Right cardiac atrium (tissue), 5 donors: ENCODE measurements at places on chromosomes 3 and 15.
A peak's percentile ranks its signal among the peaks of the same experiment; 100 is the strongest.

GRCh38 chr15:70375006-70375431 lies 277.3 kb upstream of the TLE3 start:
- DNase-seq, result peak; percentile 70

DNA sequence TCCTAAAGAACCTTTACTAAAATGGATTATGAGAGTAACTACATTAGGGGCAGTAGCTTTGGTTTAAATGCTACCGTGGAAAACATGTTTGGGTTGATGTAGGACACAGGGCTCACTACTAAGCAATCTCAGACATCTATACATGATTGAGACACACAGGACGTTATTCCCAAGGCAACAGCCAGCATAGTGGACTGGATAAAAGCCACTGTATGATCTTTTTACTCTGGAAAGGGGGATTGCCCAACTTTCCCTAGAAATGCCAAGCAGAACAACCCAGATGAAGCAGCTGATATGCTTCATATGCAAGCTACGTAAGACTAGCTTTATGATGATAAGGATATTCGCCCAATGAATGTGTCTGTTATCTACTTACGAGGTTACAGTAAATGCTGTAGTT lies 144.6 kb downstream of the MYO9A start:
- no peak for DNase-seq

GRCh38 chr3:157093096-157093495 lies 66.9 kb downstream of the CCNL1 start:
- DNase-seq, result no peak

DNA sequence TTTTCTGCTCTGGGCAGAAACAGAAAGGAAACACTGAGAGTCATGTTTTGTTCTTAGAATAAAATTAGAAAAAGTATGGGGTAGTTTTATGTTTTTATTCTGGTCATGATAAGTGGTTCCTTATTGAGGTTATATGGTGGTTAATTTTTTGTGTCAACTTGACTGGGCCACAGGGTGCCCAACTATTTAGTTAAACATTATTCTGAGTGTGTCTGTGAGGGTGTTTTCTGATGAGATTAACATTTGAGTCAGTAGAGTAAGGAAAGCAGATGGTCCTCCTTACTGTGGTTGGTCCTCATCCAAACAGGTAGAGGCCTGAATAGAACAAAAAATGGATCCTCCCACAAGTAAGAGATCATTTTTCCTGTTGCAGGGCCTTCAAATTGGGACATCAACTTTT lies 98.9 kb downstream of the C3orf38 start:
- DNase-seq, result no peak

GRCh38 chr3:127535106-127535785 lies 55.3 kb downstream of the TPRA1 start:
- DNase-seq, result no peak

DNA sequence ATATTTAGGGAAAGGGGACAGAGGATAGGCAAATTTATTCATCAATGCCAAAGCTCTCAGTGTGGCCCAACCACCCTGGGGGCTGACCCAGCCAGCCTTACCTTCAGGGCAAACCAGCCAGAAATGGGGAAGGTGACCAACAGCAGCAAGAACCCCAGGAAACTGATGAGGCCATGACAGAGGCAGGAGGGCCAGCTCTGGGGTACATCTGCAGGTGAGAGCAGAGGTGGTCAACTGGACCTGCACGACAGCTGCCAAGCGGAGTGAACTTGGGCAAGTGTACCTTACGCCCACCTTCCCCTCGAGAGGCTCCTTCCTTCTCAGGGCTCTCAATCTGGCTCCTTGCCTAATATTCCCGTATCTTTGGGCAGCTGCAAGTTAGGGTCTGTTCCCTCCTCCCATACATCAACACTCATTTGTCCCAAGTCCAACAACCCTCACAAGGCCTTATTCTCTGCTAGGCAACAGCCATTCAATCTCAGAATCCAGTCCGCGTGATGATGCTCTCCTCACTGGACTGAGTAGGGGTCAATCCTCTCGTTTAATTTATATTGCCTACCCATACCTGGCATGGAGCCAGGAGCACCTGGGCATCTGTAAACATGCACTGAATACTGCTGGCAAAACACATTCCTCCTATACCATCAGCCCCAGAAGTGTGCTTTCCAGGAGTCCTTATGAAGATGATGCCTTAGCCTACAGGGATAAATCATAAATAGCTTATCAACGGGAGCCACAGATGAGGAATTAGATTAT lies 1.7 kb downstream of the STOML1 start:
- no peak for DNase-seq

DNA sequence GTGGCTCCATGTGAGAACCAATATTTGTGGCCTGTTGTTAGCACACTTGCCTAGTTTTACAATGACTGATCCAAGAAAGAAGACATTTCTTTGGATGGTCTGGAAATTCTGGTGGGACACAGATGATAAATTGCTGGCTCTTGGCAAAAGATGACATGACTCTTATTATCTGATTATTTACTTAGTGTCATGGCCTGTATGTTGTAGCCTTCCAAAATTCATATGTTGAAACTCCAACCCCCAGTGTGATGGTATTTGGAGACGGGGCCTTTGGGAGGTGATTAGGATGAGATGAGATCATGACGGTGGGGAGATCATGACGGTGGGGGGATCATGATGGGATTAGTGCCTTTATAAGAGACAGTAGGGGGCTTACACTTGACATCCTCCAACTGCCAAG lies 30.0 kb upstream of the AKAP13 start:
- no peak for DNase-seq

DNA sequence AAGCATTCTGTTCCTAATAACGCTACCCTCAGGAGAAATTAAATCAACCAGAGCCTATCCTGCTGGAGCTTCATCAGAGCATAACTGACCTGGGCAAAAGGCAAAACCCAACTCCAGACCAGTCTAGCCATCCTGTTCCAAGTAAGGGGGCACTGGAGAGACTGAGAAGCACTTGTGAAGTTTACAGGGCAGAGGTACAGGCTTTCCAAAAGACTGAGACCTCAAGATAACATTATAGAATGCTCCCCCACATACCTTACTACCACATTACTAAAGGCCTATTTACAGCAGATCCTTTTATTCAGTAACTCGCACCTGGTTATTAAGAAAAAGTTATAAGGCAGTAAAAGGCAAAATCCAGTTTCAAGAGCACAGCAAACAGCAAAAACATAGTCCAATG lies 35.5 kb downstream of the RFX7 start:
- DNase-seq, result no peak

DNA sequence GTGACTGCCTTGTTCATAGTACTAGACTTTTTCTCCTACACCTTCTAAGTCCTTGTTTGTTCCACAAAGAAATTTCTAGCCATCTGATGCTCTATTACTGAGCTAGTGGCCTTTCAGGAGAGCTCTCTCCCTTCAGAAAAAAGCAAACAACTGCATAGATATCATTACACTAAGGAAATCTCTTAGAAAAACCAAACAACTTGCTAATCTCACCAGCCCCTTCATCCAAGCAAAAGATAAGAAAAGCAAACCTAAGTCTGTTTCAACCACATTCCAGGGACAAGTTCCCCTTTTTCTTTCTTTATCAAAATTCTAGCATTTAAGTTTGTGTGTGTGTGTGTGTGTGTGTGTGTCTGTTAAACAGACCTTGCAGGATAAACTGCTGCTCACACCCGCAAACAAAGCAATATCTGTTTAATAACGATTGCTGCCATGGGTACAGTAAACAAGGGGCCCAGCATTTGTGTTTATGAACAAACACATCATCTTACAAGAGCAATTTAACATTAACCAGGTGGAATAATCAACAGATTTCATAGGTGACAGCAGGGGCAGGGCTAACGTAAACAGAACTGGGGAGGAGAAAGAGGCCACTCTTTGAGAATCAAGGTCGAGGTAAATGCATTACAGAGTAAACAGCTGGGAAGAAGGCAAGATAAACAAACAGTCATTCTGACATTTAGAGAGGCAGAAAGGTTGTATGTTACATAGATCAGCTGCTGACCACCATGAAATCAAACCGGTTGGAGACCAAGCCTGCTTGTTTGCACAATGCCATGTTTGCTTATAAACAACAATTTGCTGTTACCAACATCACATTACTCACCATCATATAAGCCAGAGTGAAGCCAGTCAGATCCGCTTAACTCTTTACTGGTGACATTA lies 375.1 kb downstream of the FOXP1 start:
- DNase-seq, result no peak

GRCh38 chr3:56867671-56868070 lies 65.9 kb upstream of the ARHGEF3 start:
- DNase-seq, result no peak

DNA sequence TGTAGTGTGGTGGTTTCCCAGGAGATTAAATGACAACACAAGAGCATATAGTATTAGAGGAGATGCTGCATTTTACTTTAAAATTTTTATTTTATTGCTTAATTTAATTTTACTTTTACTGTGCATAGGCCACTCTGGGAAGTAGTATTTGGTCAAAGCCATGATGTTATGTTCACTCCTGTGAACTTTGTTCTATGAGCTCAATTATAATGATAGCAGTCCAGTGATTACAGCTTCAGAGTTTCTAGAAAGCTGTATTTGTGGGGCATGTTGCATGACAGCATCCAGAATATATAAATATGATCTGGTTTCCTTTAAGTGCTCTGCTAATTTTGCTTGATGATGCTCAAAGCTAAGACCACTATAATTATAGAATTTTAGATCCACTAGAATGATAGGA lies 338.6 kb downstream of the NSUN3 start:
- DNase-seq, result no peak

- DNase-seq, result no peak
These were observed 219.7 kb downstream of the CD47 start for GRCh38 chr3:107870943-107871638.

DNA sequence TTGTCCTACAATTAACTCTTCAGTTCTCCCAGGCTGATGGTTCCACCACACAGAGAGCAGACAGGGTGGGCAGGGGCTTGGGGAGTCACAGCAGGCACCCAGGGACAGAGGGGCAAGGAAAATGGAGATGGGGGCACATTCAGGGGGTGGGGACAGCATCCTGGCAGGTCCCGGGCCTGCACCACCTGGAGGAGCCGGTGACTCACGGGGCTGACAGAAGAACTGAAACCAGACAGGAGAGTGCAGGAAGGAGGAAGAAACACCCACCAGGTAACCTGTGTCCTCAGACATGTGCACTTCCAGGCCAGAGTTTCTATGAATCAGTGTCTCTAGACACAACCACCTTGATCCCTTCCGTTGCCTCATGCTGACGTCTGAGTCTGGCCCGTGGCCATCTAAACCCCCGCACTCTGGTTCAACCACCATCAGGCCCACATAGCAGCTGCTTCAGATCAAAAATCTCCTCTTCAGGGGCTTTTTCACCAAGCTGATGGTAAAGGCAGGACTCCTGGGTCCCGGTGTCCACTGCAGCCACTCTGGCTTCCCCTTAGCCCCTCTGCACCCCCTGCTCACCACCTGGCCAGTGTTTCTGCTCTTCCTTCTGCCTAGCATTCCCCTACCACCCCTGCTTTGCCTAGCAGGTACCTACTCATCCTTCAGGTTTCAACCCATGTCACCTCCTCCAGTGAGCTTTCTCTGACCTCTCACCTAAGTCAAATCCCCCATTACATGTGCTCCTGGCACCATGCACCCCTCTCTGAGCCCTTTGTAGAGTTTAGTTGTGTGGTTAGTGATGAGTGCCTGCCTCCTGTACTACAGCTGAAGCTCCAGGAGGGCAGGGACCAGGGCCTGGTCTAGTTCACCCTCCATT lies 16.5 kb upstream of the CYP11A1 start:
- no peak for DNase-seq

GRCh38 chr3:74789111-74789510 lies 174.7 kb upstream of the CNTN3 start:
- DNase-seq, result no peak

- DNase-seq, result no peak
These were observed 877 bp upstream of the FEM1B start for GRCh38 chr15:68276668-68277067.

DNA sequence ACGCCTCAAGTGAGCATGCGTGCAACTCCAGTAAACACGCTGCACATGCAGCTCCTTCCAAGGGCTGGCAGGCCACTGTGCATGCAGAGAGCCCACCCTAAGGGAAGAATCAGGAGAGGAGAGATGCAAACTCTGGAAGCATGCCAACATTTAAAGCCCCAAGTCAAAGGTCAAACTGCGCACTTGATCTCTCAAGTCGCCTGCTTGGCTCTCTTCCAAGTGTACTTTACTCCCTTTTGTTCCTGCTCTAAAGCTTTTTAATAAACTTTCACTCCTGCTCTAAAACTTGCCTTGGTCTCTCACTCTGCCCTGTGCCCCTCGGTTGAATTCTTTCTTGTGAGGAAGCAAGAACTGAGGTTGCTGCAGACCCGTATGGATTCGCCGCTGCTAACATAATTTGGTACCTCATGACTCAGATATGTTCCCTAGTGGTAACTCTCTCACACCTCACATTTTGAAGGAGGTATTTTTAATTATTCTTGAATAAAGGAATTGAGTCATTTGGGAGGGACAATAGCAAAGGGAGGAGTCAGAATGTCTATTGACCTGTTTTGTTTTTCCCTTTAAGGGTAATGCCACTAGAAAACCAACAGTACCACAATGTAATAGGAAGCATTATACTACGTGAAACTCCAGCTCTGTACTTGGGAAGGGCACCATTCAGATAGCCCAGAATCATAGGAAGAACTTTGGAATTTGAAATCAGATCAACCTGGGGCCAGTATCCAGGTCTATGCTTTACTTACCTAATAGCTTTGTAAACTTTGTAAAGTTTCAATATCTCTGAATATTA lies 19.6 kb upstream of the DGKG start:
- no peak for DNase-seq

DNA sequence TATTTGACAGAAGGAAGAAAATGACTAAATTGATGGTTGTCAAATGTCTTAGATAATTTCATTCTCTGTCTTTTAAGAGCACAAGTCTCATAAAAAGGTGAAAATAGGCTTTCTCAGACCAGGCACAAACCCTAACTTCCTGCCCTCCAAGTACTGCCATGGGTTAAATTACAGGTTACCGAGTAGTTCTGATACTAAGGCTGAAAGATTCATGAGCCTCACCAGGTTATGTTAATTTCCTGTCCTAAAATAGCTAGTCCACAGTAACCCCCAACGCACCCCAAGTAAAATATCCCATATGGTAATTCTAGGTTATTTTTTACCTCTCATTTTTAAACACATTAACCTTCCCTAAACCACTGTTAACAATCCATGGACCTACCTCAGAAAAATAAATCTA lies 42.0 kb downstream of the GSK3B start:
- DNase-seq, result no peak

DNA sequence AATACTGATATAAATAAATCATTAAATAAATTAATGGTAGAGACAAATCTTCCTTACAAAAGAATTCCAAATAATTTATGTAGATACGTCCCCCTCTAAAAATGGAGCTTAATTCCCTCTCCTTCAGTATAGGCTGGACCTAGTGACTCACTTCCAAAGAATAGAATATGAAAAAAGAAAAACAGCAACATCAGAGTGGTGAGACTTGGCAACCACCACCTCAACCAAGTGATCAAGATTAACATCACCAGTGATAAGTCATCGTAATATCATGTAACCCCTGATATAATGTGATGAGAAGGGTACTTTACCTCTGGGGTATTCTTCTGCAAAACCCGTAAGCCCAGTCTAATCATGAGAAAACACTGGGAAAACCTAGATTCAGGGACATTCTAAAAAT lies 13.4 kb downstream of the GOLGB1 start:
- no peak for DNase-seq

GRCh38 chr15:80850941-80851451 lies 71.8 kb downstream of the CEMIP start:
- DNase-seq, result no peak

- no peak for DNase-seq
These were observed 11.2 kb upstream of the CPB1 start for GRCh38 chr3:148816427-148816826.

- DNase-seq, result no peak
These were observed 120.5 kb upstream of the CGNL1 start for GRCh38 chr15:57255751-57256341.

GRCh38 chr15:51093488-51093838 lies 1.2 kb downstream of the TNFAIP8L3 start:
- DNase-seq, result peak; percentile 51
